ENCODE measurements at places on chromosomes 11 and 22. TPM values are rescaled to one million over a fixed set of nuclear protein-coding genes. Genes with fewer than 3 reads are reported as not detected.

Gene CNTN5
- not detected for total RNA-seq

Gene OR4C46
- not detected for total RNA-seq

Gene SEC14L2
- 5.3 TPM for total RNA-seq

Gene CCDC88B
- total RNA-seq: 8.6 TPM

DNA sequence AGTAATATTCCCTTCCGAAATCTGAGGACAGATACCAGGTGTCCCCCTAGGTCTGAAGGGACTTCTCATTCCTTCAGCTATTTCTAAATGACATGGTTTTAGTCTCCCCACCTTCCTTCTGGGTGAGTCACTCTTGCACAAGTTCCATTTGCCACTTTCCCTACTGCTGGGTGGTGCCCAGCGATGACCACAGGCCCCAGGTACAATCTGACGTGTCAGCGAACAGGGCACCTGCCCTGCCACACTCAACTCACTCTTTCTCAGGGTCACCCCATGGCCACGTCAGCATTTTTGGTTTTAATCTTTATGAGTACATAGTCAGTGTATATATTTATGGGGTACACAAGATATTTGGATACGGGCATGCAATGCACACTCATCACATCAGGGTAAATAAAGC, 17.2 kb downstream of the POU2AF1 start:
- DNase-seq: peak; percentile 74

- no peak for DNase-seq
Measured at GRCh38 chr11:5486421-5486820, 2.1 kb upstream of the OR52D1 start.

GRCh38 chr11:6598555-6598954, 4.9 kb downstream of the RRP8 start:
- DNase-seq: peak; percentile 60

DNA sequence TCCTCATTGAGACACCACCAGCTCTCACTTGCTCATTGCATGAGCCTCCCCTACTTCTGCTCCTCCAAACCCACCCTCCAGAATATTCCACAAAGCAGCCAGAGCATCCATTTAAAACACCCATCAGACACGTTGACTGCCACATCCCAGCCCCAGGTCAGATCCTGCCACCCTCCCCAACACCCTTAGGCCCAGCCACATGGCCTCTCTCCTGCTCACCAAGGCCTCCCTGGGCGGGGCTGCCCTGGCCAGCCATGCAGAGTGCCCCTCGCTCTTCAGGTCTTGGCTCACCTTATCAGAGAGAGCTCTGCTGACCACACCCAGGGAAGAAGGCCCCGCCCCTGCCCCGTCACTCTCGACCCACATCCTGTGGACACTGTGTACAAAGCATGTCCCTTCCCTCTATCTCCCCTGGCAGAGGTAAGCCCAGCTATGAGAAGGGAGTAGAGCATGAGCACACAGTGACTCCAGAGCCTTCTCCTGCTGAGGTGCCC, 106.8 kb downstream of the MICAL3 start:
- DNase-seq: no peak

DNA sequence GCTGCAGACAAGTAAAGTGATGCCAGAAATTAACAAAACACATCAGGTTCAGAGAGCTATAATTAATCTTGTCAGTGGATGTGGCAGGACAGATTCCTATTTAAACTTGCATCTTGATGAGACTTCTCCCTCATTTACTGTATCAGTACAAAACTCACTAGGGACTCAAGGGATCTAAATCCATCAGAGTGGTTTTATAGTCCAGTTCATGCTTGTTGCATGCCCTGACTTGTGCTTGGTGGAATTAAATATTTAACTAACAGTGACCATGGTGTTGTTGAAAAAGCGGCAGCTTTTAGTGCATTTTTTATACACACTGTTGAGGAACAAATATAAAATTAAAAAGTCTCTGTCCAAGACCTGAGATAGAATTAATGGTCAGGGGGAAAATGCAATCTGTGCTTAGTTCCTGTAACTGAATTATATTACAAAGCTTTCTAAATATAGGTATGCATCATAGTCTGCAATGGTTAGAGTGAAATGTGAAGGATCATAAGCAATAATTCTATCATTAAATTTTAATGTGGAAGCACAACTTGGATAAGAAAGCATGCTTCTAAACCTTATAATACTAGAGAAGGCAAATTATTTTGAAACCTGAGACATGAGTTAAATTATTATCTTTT, 1475.5 kb upstream of the TENM4 start:
- no peak for DNase-seq

DNA sequence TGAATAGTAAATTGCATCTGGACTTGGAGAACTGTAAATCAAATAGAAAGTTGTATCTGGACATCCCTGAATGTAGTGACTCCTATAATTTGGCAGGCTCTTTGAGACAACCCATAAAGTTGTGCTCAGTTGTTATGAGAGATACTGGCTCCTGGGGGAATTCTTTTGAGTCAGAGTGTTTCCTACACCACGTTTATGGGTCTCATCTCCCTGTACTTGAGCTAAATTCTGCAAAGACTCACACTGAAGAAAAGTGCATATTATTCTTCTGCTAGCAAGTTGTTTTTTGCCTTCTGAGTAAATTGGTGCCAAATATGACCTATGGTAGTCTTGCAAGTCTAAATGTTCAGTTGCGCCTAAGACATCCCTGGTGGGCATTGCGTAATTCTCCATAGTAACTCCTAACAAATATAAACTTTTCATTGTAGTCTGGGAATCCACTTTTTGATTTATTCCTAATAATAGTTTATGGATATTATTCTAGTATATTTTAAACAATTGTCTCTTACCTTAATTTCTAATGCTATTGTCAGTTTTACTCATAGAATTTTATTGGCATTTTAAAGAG, 5.0 kb downstream of the ZNF215 start:
- DNase-seq: no peak

- DNase-seq: no peak
Measured at GRCh38 chr11:126627421-126627820, 271.9 kb downstream of the ST3GAL4 start.

DNA sequence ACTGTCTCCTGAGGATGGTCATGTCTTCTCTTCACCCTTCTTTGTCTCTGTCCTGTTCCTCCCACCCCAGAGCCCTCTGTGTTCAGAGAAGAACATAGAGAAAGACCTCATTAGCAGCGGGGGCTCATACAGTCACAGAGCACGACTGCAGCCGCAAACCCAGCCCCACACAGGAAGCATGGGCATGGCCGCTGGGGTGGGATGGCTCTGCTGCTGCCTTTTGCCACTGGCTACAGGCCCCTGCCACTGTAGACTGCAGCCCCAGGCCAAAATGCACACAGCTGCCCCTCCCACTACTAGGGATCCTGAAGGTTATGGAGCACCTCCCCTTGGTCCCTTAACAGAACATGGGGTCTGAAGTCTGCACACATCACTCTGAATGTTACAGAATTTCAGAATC, 34.9 kb upstream of the KLHL35 start:
- DNase-seq: no peak

DNA sequence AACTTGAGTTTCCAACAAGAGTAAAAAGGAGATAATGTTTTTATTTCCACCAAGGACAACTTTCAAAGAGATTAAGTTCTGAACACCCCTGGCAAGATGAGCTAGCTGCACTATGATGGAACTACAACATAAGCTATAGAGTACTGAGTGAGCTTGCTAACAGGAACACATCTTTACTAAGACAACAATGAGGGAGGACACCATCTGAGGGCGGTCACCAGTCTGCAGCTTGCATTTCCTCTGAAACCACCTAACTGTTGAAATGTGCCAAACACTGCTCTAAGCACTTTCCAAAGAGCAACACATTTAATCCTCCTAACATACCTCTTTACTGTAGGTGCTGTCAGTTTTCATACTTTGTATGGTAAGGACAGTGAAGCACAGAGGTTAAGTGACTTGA, 68.4 kb downstream of the TCF20 start:
- DNase-seq: no peak

DNA sequence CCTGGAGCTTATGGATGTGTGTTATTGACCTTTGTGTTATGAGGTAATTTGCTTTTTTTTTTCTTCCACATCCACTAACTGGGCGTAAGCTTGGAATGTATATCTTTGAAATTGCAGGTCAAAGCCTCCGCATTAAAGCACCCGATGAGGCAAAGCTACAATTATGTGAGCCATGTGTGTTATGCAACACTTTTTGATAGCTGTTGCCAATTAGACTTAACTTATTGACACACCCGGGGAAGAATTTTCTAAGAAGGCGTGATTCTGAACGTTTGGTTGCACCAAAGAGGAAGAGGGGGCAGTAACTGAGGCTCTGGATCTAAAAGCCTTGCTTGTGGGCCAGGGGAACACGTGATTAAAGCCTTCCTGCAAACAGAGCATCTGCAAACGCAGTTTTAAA, 610 bp upstream of the TEX12 start:
- DNase-seq: no peak

DNA sequence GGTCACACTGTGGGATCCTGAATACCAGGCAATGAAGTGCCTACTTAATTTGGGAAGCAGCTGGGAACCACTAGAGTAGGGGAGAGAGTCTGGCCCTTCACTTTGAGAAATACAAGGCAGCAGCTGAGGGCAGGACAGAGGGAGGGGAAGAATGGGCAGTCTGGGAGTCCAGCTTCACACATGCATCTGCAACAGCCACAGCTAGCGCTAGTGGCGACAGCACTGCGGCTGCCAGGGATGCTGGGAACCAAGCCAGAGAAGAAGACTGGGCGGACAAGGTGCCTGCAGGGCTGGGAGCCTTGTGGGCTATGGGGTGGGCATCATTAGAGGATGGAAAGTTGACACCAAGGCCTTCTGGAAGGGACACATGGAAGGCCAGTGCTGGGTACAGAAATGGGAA, 15.8 kb downstream of the SCUBE2 start:
- no peak for DNase-seq

GRCh38 chr11:65290448-65291165, 24.1 kb upstream of the CDC42EP2 start:
- peak; percentile 99 for DNase-seq

- no peak for DNase-seq
Measured at GRCh38 chr11:66420671-66421476, at the start of gene NPAS4. Gene NPAS4 (plus strand): TSS chr11:66421035. CDS start chr11:66421180, 145 bp downstream.

DNA sequence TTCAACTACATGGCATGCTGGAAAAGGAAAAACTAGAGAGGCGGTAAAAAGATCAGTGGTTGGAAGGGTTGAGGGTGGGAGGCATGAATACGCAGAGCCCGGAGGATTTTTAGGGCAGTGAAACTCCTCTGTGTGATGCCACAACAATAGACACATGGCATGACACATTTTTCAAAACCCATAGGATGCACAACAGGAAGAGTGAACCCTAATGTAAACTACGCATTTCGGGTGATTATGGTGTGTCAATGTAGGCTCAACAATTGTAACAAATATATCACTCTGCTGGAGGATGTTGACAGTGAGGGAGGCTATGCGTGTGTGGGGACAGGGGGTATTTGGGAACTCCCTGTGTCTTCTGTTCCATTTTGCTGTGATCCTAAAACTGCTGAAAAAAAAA, 15.7 kb upstream of the FAM83F start:
- no peak for DNase-seq

GRCh38 chr11:128515086-128515485, 72.3 kb downstream of the ETS1 start:
- DNase-seq: no peak

GRCh38 chr11:832529-833113, at the start of gene CD151:
Gene CD151 (plus strand): TSS chr11:832952. CDS start chr11:836070, 3,118 bp downstream.
- DNase-seq: no peak

DNA sequence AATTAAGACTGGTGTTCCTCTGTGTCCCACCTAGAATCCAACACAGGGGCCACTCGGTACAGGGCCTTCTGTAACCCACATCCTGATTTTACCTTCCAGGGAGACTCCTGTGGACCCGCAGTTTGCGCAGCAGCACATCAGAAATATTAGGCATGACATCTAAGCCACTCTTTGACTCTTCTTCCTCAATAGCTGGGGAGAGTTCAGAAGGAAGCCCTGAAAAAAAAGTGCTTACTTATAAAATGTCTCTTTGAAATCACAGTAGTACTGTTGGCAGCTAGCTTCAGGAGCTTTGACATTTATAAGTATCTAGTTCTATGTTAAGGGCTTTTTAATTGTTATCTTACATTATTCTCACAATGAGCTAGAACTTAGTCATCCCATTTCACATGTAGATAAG, 41.2 kb upstream of the LYVE1 start:
- DNase-seq: peak; percentile 14

GRCh38 chr22:30402028-30402765, 5.4 kb downstream of the SEC14L2 start:
- DNase-seq: no peak

DNA sequence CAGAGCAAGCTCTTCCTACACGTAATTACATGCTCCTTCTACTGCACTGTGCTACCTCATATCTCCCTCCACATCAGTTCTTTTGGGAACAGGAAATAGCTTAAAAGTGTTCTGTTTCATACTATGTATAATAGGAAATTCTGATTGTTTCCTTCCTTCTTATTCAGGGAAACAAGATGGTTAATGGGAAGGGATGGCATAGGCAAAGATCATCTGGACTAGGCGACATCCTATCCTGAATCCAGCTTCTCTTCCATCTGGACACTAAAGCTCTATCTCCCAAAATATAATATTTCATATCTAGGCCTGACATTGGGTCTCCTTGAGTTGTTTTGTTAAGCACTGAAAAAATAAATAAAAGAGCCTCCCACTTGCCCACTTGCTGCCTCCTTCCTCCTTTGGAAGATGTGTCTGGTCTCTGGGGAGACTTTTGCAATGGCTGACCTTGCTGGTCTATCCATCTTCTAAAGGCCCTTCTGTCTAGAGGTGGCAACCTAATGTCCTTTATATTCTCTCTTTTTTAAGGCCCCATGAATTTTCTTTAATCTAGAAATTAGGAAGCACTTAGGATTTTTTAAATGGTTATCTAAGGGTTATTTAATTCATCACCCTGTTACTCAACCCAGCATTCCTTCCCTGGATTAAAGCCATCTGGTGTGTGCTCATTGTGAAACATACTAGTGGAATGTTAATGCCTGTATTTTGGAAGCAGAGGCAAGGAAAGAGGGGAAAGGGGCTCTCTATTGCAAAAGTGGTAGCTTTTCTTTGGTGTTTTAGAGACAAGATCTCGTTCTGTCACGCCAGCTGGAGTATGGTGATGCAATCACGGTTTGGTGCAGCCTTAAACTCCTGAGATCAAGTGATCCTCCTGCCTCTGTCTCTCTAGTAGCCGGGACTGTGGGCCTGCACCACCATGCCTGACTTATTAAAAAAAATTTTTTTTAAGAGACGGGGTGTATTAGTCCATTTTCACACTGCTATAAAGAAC, 20.6 kb downstream of the CLMP start:
- no peak for DNase-seq

DNA sequence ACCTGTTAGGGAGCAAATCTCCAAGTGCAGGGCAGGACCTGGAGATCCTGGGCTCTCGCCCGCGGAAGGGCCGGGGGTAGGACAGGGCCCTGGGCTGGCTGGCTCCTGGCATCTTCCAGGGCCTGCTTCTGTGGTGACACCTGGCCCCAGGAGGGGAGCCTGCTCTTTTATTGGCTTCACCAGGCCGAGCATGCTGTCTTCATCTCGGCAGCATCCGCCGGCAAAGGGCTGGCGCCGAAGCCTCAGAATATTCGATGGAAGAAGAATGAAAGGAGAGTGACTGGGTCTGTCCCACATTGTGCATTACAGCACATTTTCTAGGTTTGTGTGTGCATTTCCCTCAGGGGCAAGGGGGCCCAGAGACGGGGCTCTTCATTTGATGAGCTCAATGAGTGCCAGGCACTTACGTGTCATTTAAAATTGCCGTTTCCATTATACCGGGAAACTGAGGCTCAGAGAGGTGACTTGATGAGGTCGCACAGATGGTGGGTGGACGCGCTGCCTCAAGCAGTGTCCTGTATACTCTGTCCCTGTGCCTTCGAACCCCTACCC, 70.0 kb downstream of the RBX1 start:
- DNase-seq: no peak
